ENCODE measurements at places on chromosomes 12 and 14.

DNA sequence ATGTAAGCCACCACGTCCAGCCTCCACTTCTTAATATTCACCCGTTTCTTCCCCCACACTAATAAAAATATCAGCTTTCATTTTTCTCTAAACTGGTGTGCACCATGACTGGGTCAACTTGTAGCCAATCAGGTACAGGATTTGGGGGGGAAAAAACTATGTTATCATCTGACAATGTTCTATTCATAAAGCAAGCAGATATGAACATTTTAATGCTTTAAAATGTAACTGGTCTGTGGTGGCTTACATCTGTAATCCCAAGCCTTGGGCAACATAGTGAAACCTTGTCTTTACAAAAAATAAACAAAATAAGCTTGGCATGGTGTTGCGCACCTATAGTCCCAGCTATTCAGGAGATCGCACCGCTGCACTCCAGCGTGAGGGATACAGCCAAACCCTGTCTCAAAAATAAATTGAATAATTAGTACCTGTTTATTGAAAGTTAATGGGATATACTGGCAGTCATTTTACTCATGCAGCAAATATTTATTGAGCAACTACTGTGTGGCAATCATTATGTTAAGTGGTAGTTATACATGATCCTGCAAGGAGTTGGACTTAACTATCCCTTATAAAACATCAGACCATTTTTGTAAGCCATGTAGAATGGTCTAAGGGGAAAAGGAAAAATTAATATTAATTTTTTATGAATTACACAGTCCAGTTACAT is 15.3 kb upstream of the ITPR2 start:
- no peak for DNase-seq

- peak; percentile 24 for DNase-seq
Measured at GRCh38 chr14:85241022-85241855, 288.7 kb upstream of the FLRT2 start.

- DNase-seq: no peak
Measured at GRCh38 chr12:60421741-60422140, 825.9 kb downstream of the SLC16A7 start.

DNA sequence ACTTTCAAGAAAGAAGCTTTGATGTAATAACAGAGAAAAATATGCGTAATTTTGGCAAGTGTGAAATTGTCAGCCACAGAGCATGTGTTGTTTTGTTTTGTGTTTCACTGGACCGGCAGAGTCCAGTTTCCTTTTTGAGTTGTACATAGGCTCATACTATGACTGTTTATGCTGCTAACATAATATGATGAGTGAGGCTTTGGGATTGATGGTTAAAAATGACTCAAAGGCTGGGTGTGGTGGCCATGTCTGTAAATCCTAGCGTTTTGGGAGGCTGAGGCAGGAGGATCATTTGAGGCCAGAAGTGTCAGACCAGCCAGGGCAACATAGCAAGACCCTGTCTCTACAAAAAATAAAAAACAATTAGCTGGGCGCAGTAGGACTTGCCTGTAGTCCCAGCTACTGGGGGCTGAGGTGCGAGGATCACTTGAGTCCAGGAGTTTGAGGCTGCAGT is 487.9 kb downstream of the PCNX1 start:
- no peak for DNase-seq

DNA sequence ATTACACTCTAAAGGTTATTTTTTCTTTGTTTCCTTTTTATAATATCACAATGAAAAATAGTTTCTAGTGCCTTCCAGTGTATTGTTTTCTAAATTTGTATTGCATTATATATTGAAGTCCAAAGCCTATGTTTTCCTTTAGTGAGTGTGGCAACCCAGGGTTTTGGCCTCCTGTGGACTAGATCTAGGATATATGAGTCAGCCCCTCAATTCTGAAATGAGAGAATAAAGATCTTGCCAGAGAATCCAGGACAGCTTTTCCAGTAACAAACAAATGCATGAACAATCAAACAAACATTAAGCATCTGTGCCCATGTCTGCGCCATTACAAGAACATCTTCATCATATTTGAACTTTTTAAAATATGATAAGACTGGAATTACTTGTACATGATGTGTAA is 70.7 kb upstream of the SSTR1 start:
- DNase-seq: no peak

DNA sequence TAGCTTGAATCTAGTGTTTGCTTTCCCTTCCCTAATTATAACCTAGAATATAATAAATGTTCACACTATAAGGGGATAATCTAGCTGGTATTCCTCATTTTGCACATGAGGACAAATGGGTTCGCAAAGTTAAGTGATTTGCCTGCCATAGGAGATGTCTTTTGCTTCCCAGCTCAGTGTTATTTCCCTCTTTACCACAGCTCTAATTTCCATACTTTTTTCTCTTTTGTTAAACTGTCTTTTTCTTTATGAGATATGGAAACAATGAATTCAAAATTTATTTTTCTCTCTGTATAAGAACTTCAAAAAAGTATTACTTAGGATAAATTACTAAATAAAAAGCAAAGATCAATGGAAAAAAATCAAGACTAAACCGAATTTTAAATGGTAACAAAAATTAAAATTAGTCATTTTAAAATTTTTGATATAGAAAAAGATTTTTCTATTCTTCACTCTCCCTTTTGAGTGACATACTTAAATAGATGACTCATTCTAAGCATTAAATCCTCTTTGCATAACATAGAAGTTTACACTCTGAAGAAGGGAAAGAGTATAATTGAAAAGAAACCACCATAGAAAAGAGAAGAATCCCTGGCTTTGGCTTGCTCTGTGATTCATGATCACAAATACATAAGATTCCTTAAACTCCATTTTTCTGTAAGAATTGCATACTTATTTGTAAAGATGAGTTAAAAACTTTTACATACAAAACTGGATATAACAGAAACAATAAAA is 97.3 kb downstream of the INSM2 start:
- no peak for DNase-seq

DNA sequence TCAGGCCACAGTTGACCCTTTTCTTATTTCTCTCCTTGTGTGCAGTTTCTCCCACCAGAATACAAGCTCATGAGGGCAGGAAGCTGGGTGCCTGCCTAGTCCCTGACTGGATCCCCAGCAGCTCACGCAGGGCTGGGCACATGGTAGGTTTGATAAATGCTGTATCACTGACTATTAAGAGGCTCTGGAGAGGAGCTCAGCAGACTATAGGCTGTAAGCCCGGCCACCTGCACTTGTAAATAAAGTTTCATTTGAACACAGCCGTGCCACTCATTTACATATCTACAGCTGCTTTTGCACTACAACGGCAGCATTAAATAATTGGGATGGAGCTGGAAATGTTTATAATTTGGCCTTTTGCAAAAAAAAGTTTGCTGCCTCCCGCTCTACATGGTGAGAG is 32.0 kb downstream of the CHGA start:
- DNase-seq: no peak

- DNase-seq: no peak
Measured at GRCh38 chr12:13631873-13632272, 349.5 kb downstream of the GRIN2B start.

DNA sequence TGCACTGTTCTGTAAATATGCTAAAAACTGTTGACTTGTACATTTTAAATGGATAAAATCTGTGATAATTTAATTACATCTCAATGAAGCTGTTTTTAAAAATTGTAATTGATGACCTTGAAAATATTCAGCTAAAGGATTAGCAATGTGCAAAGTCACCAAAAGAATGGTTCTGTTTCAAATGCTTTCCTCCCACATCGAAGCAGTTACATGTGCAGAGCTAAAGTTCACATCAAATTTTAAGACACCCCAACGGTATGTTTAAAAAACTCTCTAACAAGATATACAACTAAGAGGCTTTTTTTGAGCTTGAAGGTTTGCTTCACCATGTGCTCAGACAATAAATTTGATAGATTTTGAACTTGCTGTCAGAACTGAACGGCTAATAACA is 114.6 kb upstream of the KRAS start:
- DNase-seq: no peak

DNA sequence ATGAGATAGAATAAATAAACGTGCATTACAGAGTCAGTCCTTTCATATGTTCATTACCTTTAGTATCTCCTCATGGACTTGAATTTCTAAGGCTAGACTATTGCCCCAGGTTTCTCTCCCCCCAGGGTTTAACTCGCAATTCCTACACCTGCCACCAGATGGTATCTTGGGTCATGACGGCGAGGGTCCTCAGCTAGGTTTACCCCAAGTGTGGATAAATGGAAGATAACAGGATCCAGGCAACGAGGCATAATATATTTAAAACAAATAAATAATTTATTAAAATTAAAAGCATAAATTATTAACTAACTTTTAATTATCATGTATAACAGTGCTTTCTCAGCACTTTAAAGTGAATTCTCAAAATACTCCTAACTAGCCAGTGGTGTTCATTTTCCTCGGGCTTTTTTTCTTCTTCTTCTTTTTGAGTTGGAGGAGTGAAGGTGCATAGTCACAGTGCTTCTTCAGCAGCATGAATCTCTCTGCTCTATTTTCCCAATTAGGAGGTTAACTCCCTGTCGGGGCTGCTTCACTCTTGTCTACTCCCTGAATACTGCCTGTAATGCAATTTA is 243.5 kb upstream of the CAND1 start:
- peak; percentile 59 for DNase-seq

DNA sequence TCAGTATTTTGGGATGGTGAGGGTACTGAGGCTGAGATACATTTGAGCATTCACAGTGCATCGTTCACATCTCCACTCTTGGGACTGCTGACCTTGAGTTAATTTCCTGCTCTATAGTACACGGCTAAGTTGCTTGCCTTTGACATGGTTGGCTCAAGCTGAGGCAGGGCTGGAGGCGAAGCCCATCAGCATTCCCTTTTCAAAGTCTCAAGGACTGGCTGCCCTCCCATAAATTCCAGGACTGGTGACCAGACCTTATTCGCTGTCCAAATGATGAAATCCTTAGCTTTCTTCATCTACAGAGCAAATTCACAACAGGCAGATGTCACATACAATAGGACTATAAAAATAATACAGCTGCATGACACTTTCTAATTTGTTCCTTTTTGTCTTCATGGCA is 85.9 kb downstream of the SSPN start:
- no peak for DNase-seq

DNA sequence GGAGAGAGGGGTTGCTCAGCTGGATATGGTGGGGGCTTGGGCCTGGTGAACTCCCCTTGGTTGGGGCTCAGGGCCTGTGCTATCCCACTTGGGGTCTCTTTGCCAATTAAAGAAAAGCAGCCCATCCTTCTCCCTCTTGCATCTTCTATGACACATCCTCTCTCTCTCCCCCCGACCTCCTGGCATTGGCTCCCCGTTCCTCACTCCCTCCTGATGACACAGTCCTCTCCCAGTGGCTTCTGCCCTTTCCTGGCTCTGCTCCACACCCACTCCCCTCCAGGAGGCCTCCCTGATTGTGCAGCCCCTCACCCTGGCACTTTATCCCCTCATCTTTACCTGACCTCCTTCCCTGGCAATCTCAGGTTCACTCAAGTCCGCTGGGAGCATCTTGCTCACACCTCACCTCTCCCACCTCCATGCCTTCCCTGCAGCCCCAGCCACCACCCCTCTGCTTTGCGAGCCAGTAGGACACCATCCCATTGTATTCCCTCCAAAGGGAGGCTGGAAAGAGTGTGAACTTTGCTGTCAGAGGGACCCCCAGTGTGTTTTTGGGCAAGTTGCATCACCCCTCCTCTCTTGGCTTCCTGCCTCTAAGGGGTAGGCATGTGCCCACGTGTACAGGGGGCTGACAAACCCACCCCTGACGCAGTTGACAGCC is 10.7 kb downstream of the KRT80 start:
- DNase-seq: no peak

GRCh38 chr12:102305486-102305885 is 107.9 kb upstream of the PMCH start:
- no peak for DNase-seq

DNA sequence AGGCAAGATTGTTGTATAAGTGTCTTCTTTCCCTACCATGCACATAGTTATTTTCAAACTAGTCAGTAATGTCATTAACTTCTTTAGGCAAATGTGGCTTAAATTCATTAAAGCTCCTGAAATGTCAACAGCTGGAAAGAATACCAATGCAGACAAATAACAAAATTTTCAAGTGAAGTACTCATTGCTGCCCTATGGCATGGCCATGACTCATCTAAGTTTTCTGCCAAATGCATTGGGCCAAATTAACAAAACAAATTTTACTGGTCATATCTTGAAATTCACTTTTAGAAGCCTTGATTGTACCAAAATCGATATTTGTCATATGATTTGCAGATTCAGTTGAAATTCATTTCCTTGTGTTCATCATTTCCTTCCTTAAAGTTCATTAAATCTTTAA is 915.9 kb downstream of the SLC6A15 start:
- DNase-seq: no peak

GRCh38 chr14:66920196-66920595 is 269.0 kb upstream of the GARIN2 start:
- no peak for DNase-seq

- no peak for DNase-seq
Measured at GRCh38 chr12:43179486-43179885, 372.5 kb downstream of the ADAMTS20 start.

DNA sequence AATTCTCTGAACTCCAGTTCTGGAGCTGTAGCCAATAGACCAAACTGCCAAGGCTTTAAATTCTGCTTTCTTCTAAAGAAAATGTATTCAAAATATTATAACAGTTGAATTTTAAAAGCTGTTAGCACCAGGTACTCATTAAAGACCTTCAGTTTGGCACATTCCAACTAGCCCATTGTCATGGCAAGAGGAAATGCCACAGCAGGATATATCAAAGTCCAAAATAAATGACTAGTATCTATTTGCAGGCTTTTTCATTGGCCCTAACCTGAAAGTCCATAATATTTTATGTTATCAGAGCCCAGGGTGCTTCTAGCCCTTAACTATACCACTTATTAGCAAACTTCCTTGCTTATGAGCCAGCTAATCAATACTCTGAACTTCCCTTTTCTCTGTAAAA is 3.1 kb upstream of the RIC8B start:
- DNase-seq: no peak

DNA sequence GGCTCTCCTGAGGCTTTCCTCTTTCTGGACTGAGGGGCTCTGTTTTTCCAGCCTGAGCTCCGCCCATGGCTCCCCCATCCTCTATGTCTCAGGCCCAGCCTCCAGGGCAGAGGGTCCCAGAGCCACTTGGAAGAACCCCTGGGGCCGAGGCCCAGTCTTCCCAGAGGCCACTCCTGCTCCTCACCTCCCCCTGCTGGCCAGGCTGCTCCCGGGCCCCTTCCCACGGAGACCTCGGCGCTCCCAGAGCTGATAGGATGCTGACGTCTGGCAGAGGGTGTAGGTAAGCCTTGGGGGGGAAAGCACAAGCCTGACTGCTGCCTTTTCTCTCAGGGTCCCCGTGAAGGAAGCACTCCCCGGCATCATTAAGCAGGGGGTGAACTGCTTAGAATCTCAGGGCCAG is 51.4 kb downstream of the ERH start:
- DNase-seq: peak; percentile 84

- no peak for DNase-seq
Measured at GRCh38 chr14:82689948-82690347, 1156.3 kb upstream of the SEL1L start.

GRCh38 chr12:2582631-2583030 is 212.1 kb upstream of the FKBP4 start:
- no peak for DNase-seq

GRCh38 chr14:92154283-92154942 is 32.6 kb downstream of the CPSF2 start:
- DNase-seq: no peak

All from neural progenitor cell (in vitro differentiated cells).